ENCODE measurements at places on chromosomes 2 and 18.
A peak's percentile ranks its signal among the peaks of the same experiment; 100 is the strongest.

DNA sequence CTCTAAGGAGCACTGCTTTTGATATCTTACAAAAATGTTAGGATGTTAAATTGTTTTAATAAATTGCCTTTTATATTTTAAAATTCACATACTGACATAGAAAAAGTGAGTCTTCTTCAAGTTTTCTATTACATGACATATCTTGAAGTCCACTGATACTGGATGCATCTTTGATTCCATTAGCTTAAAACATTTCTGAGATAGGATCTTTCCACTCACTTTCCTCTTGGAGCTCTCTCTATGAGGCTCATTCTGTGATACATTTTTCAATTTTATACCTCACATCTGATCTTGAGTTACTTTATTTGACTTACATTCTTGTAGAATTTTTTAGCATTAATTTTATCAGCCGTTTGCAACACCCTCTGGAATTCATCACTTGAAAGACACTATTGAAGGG, 86.8 kb upstream of the NOL4 start:
- no peak for DNase-seq

DNA sequence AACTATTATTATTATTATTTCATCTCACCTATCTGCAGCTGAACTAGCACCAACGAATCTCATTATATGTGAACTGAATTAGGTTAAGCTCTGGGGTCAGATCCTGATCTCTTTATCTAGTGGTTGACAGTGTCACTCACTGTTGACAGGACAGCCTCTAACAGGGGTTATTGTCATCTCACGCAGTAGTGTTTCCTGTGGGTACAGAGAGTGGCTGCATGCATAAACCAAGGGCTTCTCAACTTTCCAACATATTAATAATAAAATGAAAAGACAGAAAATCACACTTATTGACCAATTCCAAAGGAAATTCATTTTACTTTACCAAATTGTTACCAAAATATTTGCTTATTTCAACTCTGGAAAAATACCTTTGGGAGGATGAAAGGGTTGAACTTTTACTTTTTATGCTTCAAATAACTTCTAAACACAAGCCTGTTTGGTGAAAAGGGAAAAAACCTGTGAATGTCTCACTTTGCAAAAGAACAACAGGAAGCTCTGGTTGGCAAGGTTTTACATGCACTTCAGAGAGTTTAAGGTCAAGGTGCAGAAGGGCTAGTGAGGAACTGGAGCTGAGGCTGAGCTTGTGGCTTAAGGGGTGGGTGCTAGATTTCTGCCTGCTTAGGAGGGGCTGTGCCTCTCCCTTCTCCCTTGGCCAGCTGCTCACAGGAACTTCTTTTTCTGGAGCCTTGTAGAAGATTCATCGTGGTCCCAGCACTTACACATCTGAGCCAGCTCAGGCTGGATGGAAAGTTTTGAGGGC, 72.6 kb downstream of the CTAGE1 start:
- DNase-seq = no peak

- DNase-seq = no peak
Observed at GRCh38 chr18:46856973-46857372, 60.3 kb downstream of the PIAS2 start.

DNA sequence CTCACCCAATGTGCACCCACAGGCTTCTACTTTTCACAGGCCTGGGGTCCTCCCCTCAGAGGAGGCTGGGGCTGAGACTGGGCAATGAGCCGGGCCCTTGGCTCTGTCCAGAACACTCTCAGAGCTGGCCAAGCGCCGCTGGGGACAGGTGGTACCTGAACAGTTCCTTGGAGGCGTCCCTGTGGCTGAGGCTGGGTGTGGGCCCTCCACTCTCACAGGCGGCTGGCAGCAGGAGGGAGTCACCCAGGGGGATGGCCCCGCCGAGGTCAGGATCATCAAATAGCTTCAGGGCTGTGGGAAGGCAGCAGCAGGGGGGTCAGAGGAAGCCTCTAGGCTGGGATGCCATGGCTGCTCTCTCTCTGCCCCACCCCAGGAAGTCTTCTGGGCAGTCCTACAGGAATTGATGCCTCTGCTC, 27.1 kb downstream of the HS1BP3 start:
- peak; percentile 58 for DNase-seq

DNA sequence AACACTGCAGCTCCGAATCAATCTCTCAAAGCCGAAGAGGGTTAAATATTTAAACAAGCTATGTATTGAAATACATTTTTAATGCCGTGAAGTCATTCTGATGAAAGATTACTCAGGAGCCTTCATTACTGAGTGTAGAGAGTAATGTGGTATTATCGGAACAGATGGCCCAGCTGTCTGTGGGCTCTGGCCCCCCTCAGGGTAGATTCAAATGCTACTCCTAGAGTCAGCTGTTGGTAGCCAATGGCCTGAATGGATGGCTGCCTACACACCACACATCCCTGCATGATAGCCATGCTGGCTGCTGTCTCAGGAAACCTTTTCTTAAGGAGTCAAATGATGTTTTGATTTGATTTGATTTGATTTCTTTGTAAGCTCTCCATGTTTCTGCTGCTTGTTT, 732.3 kb upstream of the CELF4 start:
- no peak for DNase-seq

- no peak for DNase-seq
Observed at GRCh38 chr2:204046145-204046544, 109.6 kb downstream of the ICOS start.

DNA sequence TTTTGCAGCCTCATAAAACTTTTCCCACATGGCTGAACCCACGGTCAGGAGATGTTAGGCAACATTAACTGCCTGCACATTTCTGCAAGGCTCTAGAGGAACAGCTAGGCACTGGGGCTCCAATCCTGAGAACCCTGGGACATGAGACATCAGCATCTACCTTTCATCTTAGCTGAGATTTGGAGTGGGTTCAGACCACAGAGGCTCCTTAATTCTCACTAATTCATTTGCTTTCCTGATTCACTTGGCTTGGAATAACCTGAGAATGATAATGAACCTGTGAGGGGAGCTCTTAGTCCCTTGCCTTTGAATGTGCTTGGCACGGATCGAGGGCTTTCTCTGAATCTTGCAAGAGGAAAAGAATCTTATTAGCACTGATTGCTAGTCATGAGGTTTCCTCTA, 266.2 kb downstream of the FIGN start:
- DNase-seq = no peak

GRCh38 chr2:115129536-115129935, 687.1 kb downstream of the DPP10 start:
- DNase-seq = no peak

GRCh38 chr2:9471206-9471605, 3.1 kb upstream of the IAH1 start:
- DNase-seq = no peak

DNA sequence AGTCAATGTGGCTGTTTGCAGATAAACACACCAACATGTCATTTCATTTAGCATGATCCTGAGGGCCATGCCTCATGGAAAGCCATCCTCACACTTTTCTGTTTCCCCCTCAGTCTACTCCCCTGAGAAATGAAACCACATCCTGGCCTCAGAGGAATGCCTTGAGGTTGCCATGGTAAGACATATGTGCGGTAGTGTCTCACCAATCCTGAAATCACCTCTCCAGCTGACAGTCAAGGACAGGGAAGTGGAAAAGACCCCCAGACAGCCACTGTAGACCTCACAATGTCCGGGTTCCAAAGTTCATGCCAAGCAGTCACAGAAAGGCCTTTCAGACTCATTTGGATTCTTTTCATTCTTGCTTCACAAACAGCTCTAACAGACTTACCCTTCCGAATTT, 175.2 kb upstream of the PKDCC start:
- no peak for DNase-seq

GRCh38 chr2:182827182-182827879, 39.1 kb downstream of the FRZB start:
- DNase-seq = no peak

- no peak for DNase-seq
Observed at GRCh38 chr2:65536596-65536995, 104.2 kb upstream of the SPRED2 start.

- DNase-seq = no peak
Observed at GRCh38 chr2:62857139-62857931, 151.8 kb downstream of the EHBP1 start.

DNA sequence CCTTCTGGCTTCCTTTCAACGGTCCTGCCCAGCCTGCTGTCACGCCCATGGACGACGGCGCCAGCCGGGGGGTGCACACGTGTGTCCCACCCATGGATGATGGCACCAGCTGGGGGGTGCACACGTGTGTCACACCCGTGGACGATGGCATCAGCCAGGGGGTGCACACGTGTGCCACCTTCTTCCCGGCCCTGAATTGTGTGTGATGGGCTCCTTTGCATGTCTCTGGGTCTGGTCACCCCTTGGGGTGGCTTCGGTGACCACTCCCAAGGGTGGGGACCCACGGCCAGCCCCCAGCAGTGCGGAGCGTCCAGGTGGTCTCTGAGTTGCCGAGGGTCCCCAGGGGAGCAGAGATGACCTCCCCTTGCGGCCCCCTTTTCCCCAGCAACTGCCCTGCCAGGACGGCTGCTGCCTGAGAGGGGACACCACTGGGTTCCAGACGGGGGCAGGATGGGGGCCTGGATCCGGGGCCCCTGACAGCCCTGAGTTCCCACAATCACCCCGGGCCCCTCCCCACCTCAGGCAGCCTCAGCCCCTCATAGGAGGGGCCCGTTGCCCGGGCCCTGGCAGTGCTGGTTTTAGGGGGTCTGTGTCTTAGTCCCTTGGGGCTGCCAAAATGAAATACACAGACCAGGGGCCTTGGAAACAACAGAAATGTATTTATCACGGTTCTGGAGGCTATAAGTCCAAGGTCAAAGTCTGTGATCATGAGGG, 9.4 kb downstream of the NEU4 start:
- no peak for DNase-seq

- DNase-seq = no peak
Observed at GRCh38 chr18:30056528-30056927, 986.0 kb downstream of the DSC3 start.

DNA sequence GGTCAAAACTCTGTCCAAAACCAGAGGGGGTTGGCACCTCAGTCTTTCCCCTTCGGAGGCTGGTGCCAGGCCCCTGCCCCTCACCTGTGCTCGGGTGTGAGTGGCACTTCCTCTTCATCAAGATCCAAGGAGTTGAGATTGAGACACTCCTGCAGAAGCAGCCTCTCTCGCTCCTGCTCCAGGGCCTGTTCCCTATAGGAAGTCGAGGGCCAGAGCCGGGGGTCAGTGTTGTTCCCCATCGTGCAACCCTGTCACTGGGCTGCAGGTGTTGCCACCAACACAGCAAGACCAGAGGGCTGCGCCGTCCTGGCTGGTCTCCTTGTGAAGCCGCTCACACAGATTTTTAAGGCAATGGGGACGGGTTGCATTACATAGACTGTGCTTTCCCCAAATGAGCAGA, 18.9 kb downstream of the FAM178B start:
- peak; percentile 45 for DNase-seq

DNA sequence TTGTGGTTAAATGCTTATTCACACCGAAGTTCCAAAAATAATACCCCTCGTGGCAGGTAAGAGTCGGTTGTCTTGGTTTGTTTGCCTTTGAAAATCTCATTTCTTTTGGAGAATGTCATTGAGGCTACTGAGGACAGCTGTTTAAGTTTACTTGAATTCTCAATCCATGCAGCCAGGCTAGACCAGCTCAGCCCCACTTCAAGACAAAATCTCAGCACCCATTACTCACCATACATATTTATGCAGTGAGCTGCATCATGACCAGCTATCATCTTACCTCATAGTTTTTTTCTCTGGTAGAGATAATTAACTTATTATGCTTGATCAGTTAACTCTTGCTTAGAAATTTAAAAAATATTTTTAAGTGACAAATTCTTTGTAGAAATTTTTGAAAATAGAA, 115.9 kb downstream of the HAUS1 start:
- no peak for DNase-seq

- no peak for DNase-seq
Observed at GRCh38 chr2:42951263-42951938, 159.0 kb upstream of the HAAO start.

GRCh38 chr2:227378371-227378782, 729 bp downstream of the TM4SF20 start:
- no peak for DNase-seq

GRCh38 chr18:12908706-12909105, 24.7 kb upstream of the PTPN2 start:
- DNase-seq = no peak

DNA sequence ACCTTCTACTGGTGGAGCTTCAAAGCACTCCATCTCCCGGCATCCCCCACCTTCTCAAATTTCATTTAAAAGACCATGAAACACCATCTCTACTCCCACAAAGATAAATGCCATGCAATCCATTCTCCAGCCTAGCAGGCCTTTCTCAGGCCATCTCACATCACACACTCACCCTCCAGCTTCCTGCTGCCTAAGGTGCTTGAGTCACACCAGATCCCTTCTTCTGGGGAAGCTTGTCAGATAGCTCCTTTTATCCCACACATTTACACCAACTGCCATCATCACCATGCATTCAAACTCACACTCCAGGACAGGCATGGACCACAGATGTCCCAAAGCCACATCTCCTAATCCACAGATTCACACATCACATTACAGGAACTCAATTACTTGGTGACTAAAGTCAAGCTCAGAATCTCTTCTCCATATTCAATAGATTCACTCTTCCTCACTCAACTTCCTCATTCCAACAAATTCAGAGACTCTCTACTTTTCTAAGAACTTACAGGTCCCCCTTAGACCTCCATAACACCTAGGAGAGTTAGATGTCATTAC, 292.5 kb downstream of the TNS1 start:
- DNase-seq = no peak

DNA sequence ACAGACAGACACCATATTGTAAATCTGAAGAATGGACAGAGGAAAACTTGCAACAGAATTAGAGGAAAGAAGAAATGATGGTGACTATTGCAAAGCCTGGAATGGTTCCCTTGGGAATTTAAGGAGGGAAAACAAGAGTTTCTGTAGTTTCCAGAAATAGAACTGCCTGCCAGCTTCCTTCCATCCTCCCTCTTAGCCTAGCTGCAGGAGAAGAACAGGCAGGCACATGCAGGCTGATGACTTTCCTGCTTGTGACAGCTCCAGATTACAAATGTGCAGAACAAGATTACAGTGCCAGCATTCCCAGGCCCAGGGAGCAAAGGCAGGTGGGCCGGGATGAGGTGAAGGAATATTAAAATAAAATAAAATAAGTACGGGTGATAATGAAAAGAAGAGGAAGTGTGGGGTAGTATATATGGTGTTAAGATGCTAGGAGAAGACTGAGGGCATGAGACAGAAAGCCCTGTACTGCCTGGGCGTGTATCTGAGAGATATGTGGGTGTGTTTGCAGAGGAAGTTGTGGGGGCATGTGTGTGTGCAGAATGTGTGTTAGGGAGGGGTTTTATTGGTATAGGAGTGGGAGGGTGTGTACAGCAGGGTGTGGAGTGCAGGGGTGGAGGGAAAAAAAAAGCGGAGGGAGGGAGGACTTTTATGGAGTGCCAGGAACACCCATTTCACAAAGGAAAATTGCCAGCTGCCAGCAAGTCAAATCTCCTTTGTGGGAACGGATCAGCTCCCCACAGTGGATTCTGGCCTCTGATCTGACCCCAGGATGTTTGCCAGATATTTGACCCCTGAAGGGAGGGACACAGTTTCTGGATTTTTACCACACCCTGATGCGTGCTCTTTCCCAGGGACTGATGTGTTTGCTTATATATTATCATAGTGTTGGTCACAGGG, 43.9 kb upstream of the NEMP2 start:
- DNase-seq = no peak

All from sciatic nerve (tissue), 2 donors.